ENCODE measurements at places on chromosomes 11 and 22. TPM values are rescaled to one million over a fixed set of nuclear protein-coding genes. Genes with fewer than 3 reads are reported as not detected.

DNA sequence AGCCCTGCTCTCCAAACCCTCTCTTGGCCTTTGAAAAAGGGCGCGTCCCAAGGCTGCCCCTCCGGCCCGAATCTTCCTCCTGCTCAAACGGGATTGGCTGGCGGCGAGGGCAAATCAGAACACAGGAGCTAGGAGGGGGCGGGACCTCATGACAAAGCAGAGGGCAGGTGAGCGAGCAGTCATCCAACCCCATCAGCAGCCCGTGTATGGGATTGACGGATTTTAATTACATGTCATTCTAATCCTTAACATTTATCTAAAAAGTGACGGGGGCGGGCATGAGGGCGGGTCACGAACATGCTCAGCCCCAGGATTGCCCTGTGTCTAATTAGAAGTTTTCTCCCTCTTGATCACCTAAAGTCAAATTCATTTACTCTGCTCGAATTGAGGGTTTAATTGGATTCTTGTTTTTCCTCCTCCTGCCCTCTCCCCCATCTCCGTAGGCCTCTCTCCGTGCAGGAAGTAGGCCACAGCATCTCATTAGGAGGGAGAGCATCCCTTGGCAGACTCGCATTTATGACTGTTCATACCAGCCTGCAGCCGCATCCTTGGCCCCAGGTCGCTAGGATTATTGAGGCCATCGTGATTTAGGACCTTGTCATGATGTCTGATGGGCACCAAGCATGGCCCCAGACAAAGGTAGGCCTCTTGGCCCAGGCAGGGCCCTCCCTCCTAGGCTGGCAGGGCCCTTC is 147.1 kb downstream of the CHST1 start:
- DNase-seq = no peak

DNA sequence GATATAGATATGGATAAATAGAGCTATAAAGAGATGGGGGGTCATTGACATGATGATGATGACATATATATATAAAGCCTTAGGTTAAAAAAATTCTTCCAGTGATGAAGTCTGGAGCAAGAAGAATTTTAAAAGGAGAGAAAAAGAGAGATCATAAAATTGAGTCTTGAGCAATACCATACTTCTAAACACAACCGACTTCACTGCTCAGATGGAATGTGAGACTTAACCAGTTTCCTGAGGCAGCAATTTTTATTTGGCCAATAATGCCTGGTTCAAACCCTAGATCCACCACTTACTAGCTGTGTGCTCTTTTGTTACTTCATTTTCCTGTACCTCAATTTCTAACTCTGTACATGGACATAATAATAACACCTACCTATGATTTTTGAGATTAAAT is 229.5 kb downstream of the TTC28 start:
- no peak for DNase-seq

GRCh38 chr11:111391328-111392124 is 12.5 kb upstream of the POU2AF1 start:
- no peak for DNase-seq

DNA sequence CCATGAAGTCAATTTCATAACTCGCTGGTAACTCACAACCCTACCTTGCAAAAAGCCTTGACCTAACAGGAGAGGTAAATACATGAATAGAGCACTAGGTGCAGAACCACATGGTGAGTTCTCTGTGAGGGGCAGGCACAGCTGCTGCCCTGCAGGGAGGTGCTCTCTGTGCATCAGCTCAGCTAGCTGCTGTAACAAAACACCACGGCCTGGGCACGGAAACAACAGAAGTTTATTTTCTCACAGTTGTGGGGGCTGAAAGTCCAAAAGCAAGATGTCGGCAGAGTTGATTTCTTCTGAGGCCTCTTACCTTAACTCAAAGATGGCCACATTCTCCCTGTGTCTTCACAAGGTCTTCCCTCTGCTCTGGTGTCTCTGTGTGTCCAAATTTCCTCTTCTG is 13.0 kb upstream of the MRPL11 start:
- DNase-seq = no peak

DNA sequence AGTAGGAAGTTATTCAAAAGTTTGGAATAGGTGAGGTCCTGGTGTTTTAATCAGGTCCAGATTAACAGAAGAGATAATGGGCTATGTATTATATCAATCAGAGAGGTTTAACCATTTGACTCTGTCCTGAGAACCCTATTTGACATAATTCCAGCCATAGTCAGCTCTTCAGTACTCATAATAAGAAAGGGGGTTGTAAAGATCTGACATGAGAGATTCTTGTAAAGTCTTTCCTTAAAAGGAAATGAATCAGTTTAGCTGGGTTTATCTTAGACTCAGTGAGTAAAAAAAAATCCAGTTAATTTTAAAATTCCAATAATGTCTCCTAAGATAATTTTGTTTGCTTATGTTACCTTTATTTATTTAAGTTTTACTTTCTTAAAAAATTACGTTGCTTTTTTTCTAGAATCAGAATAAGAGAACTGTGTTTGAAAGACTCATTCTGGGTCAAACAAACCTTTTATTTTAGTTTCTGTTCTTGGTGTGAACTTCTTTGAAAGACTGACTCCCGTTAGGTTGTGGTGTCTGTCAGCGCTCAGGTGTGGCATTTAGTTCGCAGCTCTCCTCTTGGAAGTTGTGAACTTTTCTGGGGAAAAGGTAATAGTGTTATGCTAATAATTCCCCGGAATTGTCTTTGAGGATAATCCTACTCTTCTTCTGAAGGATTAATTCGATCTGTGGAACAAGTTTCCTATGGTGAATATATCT is 20.5 kb downstream of the NUCB2 start:
- no peak for DNase-seq

GRCh38 chr11:116110356-116110755 is 606.1 kb upstream of the CADM1 start:
- DNase-seq = no peak

DNA sequence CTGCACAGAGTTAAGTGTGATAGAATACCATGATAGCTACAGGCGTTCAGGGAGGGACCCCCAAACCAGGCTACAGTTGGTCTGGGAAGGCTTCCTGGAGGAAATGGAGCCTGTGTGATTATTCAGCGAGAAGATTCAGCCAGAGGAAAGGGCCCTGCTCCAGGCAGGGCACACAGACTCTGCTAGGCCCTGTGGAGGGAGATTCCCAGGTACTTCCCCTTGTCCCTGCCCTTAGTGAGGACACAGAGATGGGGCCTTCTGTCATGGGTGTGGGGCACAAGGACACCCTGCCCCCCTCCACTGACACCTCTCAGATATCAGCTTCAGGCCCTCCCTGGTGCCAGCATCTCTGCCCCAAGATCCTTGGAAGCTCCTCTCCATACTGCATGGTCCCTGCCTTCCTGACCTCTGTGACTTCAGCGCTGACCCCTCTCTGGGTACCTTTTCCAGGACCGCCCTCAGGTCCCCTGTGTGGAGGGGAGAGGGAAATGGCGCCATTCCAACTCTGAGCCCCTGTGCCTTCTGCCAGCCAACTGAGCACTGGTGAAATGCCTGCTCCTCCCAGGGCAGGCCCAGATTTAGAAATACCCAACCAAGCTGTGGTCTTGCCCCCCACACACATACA is 12.6 kb upstream of the POU2F3 start:
- DNase-seq = no peak

- no peak for DNase-seq
These were observed 35.2 kb upstream of the CECR2 start for GRCh38 chr22:17334059-17334458.

DNA sequence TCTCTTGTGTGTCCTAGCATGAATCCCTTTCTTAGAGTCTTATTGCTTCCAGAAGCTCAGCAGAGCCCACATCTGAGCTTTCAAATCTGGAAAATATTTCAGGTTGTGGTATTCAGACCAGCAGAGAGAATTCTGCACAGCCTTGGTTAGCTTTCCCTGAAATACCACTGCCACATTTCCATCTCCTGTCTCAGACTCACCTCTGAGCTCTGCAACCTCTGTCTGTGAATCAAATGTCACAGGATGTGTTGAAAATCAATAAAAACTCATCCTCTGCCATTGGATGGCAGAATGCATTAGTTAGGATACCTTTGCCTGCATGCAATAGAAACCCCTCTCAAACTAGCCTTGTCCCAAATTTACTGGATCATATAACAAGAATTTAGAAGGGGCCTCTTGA is 47.7 kb downstream of the ENDOD1 start:
- DNase-seq = no peak

GRCh38 chr11:129285402-129285786 is 90.3 kb upstream of the BARX2 start:
- DNase-seq = no peak

GRCh38 chr11:19890308-19890707 is 177.7 kb downstream of the NAV2 start:
- no peak for DNase-seq

GRCh38 chr11:118252688-118253087 is 523 bp upstream of the MPZL3 start:
- no peak for DNase-seq

DNA sequence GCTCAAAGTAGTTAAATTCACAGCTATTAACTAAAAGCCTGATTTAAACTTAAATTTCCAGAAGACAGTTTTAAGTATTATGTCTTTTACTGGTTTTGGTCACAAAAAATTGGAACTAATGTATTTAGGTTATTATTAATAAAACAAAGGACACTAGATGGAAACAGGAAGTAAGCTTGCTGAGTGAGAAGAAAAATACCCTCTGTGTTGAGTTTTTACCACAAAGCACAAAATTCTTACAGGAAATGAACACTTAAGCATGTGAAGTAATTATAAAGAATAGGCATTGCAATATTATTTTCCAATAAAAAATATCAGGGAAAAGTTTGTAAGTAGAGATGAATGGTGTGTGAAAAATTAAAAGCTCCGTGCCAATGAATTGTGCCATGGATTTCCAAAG is 46.3 kb downstream of the PIK3C2A start:
- no peak for DNase-seq

GRCh38 chr11:112997857-112998466 is 36.7 kb downstream of the NCAM1 start:
- DNase-seq = no peak

- DNase-seq = no peak
These were observed 263.7 kb downstream of the NELL1 start for GRCh38 chr11:20933086-20933485.

DNA sequence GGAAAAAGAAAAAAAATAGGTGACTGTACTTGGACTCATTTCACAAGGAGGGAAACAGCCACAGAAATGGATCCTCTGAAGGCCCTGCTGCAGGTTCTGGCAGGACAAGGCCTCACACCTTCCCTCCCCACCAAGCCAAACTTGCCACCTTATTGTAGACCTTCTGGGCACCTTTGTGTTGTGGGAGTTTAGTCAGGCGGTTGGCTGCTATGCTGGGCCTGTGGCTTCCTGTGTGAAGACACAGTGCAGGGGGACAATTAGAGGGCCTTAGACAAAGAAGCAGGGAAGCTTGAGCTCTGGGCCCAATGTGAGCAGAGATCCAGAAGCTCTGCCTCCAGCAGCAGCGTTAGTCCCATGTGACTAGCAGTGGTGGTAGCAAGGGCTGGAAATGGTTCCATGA is 4.2 kb downstream of the RAB1B start:
- no peak for DNase-seq

DNA sequence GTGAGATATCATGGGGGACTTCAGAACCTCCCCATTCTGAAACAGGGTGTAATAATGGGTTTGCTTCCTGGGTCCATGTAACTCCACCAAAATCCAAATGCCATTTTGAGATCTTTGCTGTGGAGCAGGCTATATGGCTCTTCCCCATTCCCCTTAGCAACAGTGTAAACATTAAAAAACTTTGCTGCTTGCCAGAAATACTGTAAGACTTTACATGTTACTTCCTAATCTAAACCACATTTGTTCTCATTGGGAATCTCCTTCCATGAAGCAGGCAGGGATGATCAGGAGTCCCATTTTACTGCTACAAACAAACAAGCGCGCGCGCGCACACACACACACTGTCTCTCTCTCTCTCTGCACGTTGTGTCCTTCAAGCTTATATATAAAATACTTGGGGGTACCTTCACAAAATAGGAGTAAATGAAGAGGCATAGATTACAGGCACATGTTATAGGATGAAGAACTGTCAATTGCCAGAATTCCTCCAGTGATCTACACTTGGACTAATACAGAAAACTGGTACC is 86.5 kb downstream of the ANO3 start:
- DNase-seq = no peak

GRCh38 chr11:44568331-44568657 is 2.8 kb downstream of the CD82 start:
- DNase-seq = no peak

DNA sequence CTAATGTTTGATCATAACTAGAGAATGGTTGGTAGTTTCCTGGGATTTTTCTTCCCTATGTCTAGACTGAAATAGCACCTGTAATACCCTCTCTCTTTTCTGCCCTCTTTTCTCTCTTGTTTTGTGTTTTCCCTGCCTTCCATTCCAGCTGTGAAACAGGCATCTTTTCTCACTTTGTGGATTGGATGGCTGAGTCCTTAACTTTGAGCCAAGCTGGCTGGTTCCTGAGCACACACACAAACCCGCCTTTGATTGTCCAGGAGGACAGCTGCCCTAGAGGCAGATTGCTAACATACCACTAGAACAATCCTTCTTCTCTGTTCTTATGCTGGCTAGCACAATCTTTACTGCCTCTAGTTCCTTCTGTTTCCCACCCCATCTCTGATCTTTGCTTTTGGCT is 17.7 kb downstream of the CTNND1 start:
- no peak for DNase-seq

GRCh38 chr11:108817976-108818375 is 153.1 kb downstream of the DDX10 start:
- no peak for DNase-seq

DNA sequence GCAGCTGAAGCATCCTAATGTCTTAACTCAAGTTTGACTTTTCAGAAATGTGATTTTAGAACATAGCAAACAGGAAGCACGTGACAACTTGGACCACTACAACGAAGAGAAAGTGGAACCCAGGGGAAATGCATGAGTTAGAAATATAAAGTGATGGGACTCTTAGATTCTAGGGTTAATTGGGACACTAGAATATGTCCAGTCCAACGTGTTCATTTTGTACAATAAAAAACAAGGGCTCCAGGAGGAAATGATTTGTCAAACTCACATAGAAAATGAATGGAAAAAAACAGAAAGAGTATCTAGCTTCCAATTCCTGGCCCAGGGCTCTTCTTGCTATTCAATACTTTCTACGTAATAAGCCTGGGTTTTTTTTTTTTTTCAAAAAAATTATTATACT is 30.7 kb downstream of the TIMP3 start:
- DNase-seq = no peak

GRCh38 chr22:30128511-30128910 is 48.2 kb downstream of the HORMAD2 start:
- DNase-seq = no peak

GRCh38 chr11:35785287-35786167 is 123.0 kb downstream of the TRIM44 start:
- no peak for DNase-seq

- no peak for DNase-seq
These were observed 137.9 kb upstream of the RASSF10 start for GRCh38 chr11:12871241-12871640.

- DNase-seq = no peak
These were observed 37.4 kb downstream of the PRR5L start for GRCh38 chr11:36333468-36333867.

The APOA4 gene
- total RNA-seq = 0.34 TPM

The MMP12 gene
- total RNA-seq = not detected

The NCAPH2 gene
- 39.6 TPM for total RNA-seq

The MMP1 gene
- total RNA-seq = not detected

The MRGPRX1 gene
- not detected for total RNA-seq

The HPS5 gene
- total RNA-seq = 26.5 TPM

The ZDHHC24 gene
- total RNA-seq = 37.2 TPM

The ZP1 gene
- total RNA-seq = not detected

The ARHGAP8 gene
- total RNA-seq = 6.0 TPM

Data from suprapubic skin (tissue), 4 donors.